ENCODE measurements at places on chromosomes 2 and 18.

DNA sequence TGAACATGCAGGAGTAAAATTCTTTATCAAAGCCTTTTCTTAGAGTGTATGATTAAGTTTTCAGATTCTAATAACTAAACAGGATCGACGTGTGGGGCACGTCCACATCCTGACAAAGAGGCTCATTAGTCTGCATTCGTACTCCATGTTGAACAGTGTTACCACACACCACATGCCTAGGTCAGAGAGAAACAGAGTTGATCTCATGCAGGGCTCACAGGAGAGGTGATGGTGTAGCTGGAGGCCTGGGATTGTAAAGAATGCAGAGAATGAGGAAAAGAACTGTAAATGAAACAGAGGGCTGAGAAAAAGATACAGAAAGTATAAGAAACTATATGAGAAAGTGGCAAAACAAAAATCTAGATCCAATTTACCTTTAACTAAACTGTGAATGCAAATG, 632.5 kb downstream of the BCL11A start:
- DNase-seq = no peak

DNA sequence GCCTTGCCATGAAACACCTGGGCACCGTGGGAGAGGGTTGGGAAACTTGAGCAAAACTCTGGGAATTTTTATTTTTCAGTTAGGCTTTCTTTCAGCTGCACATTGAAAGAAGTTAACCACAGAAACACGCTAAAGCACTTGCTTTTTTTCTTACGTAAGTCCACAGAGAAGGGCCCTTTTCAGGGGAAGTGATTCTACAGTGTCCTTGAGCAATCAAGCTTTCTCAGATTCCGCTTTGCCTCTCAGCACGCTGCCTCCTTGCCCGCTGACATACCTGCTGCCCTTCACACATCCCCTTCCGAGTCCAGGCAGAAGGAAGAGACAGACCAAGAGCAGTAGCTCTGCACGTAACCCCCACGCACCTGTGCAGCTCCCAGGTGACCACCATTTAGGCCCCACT, 135.5 kb upstream of the MYT1L start:
- DNase-seq = no peak

- no peak for DNase-seq
These were observed 4.7 kb upstream of the KCNF1 start for GRCh38 chr2:10906926-10907625.

- peak; percentile 40 for DNase-seq
These were observed 16.0 kb downstream of the PDCD1 start for GRCh38 chr2:241842620-241843211.

GRCh38 chr2:56021579-56021978, 98.0 kb upstream of the EFEMP1 start:
- DNase-seq = no peak

DNA sequence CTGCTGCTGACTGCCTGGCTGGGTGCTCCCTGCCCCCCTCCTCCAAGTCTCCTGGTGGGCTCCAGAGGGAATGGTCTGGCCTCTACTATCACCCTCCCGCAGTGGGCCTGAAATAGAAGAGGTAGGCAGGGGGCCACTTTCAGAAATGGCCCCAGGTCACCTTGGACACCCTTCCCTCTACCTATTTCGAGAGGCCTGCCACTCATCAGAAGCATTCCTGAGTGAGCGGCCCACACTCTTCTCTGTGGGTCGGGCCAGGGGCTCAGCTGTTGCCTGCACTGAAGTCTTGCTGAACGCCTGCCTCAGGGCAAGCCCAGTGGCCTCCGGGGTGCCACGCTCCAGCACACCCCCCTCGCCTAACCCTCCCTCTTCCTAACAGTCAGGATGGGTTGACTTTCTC, 124.9 kb downstream of the TNS1 start:
- DNase-seq = no peak

GRCh38 chr2:149808556-149808955, 221.0 kb upstream of the MMADHC start:
- DNase-seq = no peak

DNA sequence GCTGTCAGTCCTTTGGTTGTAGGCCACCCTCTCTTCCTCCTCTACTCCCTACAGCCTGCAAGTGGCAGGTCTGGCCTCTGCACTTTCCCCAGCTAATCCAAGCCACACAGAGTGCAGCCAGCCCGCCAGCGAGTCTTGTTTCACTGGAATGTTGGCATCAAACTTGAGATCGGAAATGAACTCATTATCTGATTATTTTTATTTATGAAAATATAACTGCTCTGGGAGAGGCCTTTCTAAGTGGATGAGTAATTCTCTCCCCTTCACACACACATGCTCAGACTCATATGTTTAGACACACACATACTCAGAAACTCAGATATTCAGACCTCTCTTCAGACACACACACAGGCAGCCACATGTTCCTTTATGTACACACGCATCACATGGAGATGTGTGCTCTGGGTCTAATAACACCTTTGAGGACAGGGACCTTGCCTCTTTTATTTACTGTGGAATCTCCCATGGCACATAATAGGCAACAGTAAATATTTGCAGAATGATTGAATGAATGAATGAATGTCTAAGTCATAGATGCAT, 151.3 kb downstream of the ZFP36L2 start:
- DNase-seq = no peak
